ENCODE measurements at places on chromosomes 2 and 18.

DNA sequence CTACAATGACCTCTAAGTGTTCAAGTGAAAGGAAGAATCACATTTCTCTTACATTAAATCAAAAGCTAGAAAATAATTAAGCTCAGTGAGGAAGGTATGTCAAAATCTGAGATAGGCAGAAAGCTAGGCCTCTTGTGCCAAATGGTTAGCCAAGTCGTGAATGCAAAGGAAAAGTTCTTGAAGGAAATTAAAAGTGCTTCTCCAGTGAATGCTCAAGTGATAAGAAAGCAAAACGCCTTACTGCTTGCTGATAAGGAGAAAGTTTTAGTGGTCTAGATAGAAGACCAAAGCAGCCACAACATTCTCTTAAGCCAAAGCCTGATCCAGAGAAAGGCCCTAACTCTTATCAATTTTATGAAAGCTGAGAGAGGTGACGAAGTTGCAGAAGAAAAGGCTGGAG, 932.3 kb upstream of the ACVR2A start:
- H3K4me1 ChIP-seq, result peaks cover 8% of the 10 kb centered on the region
- no peak overlapping the region for H3K27ac ChIP-seq
- DNase-seq, result no peak
- H3K36me3 ChIP-seq, result no peaks in the 10 kb centered on the region

DNA sequence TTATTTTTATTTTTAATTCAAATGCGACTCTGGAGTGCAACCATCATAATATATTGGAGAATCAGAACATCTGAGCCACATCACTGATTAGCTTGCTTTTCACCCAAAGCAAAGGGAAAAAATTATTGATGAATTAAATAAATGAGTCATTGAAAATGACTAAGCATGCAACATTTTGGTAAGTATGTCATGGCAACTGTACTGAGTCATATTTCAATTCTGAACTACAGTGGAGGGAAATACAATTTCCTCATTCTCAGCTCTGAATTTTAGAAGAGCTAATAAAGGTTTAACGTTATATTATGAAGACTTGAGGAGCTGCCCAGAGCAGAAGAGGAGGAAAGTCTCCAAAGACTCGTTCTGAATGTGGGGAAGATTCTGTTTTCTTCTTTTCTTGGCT, 89.6 kb upstream of the CCDC68 start:
- no peak for DNase-seq
- no peaks in the 10 kb centered on the region for H3K4me1 ChIP-seq
- H3K4me3 ChIP-seq, result no peak overlapping the region
- no peaks in the 10 kb centered on the region for H3K36me3 ChIP-seq
- H3K27me3 ChIP-seq, result no peaks in the 10 kb centered on the region
- H3K27ac ChIP-seq, result no peak overlapping the region

DNA sequence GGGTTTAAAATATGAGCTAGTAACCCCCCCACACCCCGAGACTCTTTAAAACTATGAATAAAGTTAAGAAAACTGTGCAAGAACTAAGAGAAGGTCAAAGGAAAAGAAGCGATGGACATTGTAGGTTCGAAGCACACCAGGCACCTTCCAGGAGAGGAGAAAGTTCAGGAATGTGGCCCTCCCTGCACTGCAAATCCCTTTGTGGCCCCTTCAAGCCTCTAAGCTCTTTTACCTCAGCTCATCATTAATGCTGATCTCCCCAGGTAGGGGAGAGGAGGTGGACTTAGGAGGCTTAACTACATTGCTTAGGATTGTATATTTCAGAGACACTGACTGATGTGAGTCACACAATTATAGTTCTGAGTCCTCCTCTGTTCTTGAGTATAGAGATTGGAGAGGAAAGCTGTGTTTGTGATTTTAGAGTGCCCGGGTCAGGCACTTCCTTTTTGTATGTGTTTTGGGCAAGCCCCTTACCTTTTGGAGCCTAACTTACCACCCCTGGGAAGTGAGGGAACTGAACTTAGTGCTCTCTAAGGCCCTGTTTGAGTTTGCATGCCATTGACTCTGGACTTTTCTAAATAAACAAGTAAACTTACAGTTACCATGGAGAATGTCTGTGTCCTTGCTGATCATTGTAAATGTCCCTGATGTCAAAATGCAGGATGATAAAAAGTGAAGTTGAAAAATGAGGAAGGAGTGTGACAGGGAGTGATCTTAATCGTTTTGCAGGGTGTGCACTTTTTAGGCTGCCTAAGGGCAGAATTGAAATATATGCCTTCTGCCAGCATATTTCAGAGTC, 140.8 kb upstream of the ZEB2 start:
- H3K4me3 ChIP-seq, result no peak overlapping the region
- H3K27ac ChIP-seq, result peak overlapping the region; percentile 61
- no peaks in the 10 kb centered on the region for H3K36me3 ChIP-seq

DNA sequence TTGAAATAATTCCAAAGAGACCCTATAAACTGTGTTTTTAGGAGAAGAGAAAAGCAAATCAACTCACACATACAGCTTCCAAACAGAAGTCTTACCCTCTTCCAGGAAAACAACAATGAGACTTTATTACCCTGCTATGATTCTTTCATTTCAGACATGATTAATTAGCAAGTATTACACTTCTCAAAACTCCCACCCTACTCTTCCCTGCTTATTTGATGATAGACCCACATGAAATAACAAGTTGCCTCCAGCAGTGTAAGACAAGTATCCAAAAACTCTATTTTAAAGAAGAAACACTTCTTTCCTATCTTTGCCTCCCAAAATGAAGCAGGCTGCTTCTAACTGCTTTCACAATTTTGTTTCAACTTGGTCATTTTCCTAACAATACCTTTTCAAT, 4.1 kb downstream of the FIGN start:
- H3K27me3 ChIP-seq, result peaks cover 23% of the 10 kb centered on the region
- H3K4me3 ChIP-seq, result no peak overlapping the region
- no peaks in the 10 kb centered on the region for H3K36me3 ChIP-seq
- H3K4me1 ChIP-seq, result peaks cover 4% of the 10 kb centered on the region

GRCh38 chr2:15713475-15713874, 121.8 kb downstream of the DDX1 start:
- DNase-seq, result no peak
- no peak overlapping the region for H3K27ac ChIP-seq
- no peaks in the 10 kb centered on the region for H3K36me3 ChIP-seq
- H3K4me1 ChIP-seq, result no peaks in the 10 kb centered on the region
- H3K27me3 ChIP-seq, result no peaks in the 10 kb centered on the region
- H3K4me3 ChIP-seq, result no peak overlapping the region

DNA sequence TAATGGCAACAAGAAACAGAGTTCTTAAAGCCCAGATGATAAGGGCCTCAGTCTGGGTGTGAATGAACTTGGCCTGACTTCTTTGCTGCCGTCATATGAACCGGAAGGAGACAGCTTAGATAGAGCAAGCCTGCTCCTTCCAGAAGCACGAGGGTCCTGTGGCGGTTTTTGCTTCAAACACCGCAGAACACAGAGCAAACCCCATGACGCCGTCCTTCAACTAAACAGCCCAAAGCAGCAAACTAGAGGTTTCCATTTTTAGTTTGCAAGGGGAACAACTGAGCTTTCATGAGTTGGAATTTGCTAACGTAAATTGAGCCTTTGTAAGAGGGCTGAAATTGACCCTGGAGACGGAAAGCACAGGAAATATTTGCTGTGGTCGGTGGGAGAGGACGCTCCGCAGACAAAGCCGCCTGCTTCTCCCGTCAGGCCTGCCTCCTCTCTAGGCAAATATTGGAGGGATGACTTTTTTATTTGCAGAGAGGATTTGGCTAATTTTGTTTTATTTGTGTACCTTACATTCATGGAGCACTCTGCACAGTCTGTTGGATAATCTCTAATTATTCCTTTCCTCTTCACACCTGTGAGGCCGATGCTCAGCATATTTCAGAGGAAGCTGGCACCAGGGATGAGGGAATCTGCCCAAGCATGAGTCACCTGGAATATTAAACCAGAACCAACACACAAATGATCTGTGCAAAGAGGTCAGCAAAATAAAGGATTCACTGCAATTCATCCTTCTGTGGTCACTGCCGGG, 134.0 kb upstream of the NCK2 start:
- H3K27ac ChIP-seq, result peak overlapping the region; percentile 55
- H3K4me1 ChIP-seq, result peaks cover 11% of the 10 kb centered on the region
- no peak for DNase-seq
- H3K4me3 ChIP-seq, result no peak overlapping the region

Measured in transverse colon (tissue), 4 donors.